Esophagus muscularis mucosa (tissue), 4 donors: ENCODE measurements at places on chromosomes 3 and 15. TPM values are rescaled to one million over a fixed set of nuclear protein-coding genes. Genes with fewer than 3 reads are reported as not detected.

PCOLCE2 gene
- 53.6 TPM for total RNA-seq

RYR3 gene
- total RNA-seq, result 4.1 TPM

CHRM5 gene
- total RNA-seq, result not detected

TF gene
- under 0.01 TPM for total RNA-seq

- no peaks in the 10 kb centered on the region for H3K4me1 ChIP-seq
- no peaks in the 10 kb centered on the region for H3K27me3 ChIP-seq
Measured at GRCh38 chr15:27323801-27324200, 352.8 kb downstream of the GABRG3 start.

- no peak overlapping the region for H3K4me3 ChIP-seq
- DNase-seq, result no peak
- no peaks in the 10 kb centered on the region for H3K4me1 ChIP-seq
- H3K36me3 ChIP-seq, result no peaks in the 10 kb centered on the region
- H3K27ac ChIP-seq, result no peak overlapping the region
- no peaks in the 10 kb centered on the region for H3K27me3 ChIP-seq
Measured at GRCh38 chr3:131716007-131716406, 213.2 kb upstream of the MRPL3 start.

DNA sequence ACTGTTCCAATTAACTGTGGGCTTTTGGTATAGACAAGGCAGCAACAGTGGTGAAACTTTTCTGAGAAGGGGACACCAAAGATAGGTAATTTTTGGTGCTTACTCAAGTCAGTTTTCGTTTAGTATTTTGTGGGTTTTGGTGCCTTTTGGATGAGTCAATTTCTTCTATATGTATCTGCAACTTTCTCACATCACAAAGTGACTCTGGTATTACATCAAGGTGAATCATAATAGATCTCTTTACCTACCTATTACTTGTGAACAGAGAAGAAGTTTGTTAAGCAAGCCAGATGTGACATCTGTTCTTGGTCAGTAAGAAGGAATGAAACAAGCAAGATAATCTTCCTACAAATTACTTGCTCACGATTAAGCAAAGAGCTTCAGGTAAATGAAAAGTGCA is 732.4 kb upstream of the DPPA4 start:
- no peaks in the 10 kb centered on the region for H3K27me3 ChIP-seq
- H3K36me3 ChIP-seq, result no peaks in the 10 kb centered on the region
- H3K4me3 ChIP-seq, result no peak overlapping the region
- H3K4me1 ChIP-seq, result no peaks in the 10 kb centered on the region

DNA sequence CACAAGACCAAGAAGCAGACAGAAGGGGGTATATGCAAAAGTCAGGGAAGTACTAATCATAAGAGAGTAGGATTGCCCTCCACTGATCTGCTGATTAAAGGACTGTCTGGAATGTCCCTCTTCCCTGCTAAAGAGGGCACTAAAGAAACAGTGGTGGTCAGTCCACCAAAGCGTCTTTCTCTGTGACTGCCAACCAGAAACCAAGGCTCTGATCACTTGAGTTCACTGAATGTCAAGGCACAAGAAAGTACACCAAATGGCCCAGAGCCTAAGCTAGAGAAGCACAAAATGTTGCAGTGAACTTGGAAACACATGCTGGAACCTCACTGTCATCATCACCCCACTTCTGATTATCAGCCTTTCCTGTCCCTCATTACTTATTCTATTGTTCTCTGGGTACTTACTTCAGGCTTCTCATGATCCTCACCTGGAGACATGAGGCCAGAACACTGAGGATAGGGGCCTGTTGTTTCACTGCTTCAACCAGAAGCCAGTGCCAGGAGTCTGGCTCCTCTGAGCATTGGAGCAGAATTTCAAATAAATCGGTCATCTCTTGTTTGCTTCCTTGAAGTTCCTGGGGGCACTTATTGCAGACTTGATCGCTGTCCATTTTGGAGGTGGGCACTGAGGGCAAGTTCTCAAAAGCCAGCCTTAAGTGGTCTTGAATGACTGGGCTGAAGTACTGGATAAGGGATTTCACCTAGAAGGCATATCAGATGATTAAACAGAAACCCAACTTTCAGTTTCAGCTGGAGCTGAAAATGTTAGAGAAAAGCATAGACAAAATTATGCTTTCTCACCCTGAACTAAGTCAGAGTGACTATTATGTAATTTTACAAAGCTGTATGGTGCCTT is 58.9 kb downstream of the EIF3J start:
- no peak for DNase-seq
- no peaks in the 10 kb centered on the region for H3K27me3 ChIP-seq
- no peak overlapping the region for H3K27ac ChIP-seq
- no peak overlapping the region for H3K4me3 ChIP-seq
- peaks cover 93% of the 10 kb centered on the region for H3K36me3 ChIP-seq

GRCh38 chr3:140250945-140251344 is 316.0 kb downstream of the CLSTN2 start:
- no peak overlapping the region for H3K27ac ChIP-seq
- peak; percentile 57 for DNase-seq
- H3K27me3 ChIP-seq, result no peaks in the 10 kb centered on the region
- H3K4me3 ChIP-seq, result no peak overlapping the region
- H3K4me1 ChIP-seq, result no peaks in the 10 kb centered on the region

DNA sequence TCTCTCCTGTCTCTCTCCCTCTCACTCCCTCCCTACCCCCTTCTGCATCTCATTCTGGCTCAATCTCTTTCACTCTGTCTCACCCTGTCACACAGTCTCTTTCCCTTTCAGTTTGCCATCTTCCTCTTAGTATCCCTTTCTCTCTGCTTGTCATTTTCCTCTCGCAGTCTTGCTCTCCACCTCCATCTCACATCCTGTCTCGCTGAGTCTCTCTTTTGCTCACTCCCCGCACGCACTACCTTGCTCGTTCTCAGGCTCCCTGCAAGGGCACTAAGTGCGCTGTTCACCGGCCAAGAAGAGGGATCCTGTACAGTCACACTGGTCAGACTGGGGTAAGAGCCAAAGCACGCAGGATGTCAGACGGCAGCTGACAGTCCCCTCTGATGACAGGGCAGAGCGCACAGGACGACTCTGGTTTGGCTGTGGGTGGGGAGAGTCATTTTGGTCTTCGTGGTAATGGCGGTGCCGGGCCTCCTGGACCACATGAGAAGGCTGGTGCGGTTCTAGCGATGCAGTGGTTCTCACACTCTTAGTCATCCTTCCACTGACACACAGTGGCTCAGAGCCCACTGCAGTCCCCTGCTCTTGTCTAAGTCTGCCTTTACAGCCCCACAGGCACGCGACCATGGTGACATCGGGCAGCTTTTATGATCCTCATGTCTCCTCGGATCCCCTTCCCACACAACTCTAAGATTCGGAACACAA is 356.8 kb downstream of the FOXP1 start:
- peak overlapping the region; percentile 80 for H3K27ac ChIP-seq
- peaks cover 75% of the 10 kb centered on the region for H3K4me1 ChIP-seq
- peak overlapping the region; percentile 24 for H3K4me3 ChIP-seq
- DNase-seq, result no peak
- no peaks in the 10 kb centered on the region for H3K36me3 ChIP-seq
- no peaks in the 10 kb centered on the region for H3K27me3 ChIP-seq

DNA sequence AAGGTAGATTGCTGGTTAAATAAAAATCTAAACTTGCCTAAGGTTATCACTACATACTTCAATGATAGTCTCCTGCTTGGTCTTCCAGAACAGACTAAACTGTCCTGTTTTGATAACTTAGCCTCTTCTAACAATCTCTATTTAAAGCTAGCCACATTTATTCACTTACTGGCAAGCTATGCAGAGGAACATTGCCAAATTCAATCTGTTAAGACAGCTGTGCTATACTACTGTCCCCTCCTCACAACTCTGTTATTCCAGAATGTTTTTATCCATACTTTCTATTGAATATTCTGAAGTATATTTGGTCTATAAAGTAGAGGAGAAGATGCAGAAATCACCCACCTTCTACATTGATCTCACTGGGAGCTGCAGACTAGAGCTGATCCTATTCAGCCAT is 594.0 kb upstream of the CCDC54 start:
- H3K27ac ChIP-seq, result no peak overlapping the region
- H3K27me3 ChIP-seq, result no peaks in the 10 kb centered on the region
- no peak overlapping the region for H3K4me3 ChIP-seq
- no peak for DNase-seq
- H3K36me3 ChIP-seq, result no peaks in the 10 kb centered on the region

DNA sequence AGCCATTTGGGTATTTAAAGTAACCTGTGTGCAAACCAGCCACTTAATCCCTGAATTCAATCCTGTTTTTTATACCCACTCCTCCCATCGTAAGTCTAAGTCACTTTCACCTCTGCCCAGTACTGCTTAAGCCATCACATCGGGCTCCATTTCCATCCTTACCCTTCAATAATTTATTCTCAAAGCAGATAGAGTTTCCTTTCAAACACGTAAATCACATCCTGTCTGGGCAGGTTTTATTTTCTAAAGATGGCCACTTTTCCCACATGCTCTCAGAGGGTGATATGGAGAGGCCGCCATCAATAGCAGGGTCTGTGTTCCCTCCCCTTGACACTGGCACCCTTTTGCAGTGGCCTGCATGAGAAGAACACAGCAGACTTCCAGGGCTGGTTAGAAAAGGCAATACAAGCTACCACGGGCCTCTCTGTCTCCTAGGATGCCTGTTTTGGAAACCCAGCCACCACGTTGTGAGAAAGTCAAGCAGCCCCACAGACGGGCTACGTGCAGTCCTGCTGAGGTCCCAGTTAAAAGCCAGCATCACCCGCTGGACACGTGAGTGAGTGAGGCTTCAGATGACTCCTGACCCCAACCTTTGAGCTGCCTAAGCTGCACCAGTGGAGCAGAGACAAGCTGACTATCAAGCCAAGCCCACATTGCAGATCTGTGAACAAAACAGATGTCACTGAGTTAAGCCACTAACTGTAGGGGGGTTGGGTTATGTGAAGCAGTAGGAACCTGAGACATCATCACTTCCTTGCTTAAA is 241.8 kb upstream of the SLCO3A1 start:
- H3K27me3 ChIP-seq, result no peaks in the 10 kb centered on the region
- no peak overlapping the region for H3K4me3 ChIP-seq
- H3K36me3 ChIP-seq, result no peaks in the 10 kb centered on the region
- peak; percentile 37 for DNase-seq

DNA sequence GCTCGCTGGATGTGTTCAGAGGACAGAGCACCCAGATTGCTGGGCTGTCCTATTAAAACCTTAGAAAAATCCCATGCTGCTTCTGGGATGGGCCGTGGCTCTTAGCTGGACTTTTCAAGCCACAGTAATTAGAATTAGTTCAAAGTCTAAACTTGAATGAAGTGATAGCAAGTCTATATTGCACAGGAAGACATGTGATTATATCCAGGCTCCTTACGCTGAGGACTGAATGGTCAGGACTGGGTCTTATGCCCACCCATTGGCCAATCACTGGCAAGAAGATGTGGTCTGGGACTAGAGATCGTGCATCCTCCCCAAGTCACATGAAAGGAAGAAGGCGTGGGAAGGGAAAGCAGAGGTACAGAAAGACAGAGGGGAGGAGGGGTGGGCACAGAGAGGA is 227.6 kb downstream of the FAM43A start:
- H3K36me3 ChIP-seq, result no peaks in the 10 kb centered on the region
- no peak for DNase-seq

GRCh38 chr15:80730926-80731325 is 35.8 kb downstream of the ABHD17C start:
- H3K36me3 ChIP-seq, result no peaks in the 10 kb centered on the region
- H3K27me3 ChIP-seq, result no peaks in the 10 kb centered on the region
- no peak for DNase-seq
- H3K4me3 ChIP-seq, result no peak overlapping the region
- peak overlapping the region; percentile 64 for H3K27ac ChIP-seq

- peaks cover 47% of the 10 kb centered on the region for H3K36me3 ChIP-seq
- no peak for DNase-seq
- H3K27me3 ChIP-seq, result no peaks in the 10 kb centered on the region
- peaks cover 60% of the 10 kb centered on the region for H3K4me1 ChIP-seq
- H3K4me3 ChIP-seq, result peak overlapping the region; percentile 81
- peak overlapping the region; percentile 93 for H3K27ac ChIP-seq
Measured at GRCh38 chr3:49173116-49173791, 1.9 kb downstream of the KLHDC8B start.

DNA sequence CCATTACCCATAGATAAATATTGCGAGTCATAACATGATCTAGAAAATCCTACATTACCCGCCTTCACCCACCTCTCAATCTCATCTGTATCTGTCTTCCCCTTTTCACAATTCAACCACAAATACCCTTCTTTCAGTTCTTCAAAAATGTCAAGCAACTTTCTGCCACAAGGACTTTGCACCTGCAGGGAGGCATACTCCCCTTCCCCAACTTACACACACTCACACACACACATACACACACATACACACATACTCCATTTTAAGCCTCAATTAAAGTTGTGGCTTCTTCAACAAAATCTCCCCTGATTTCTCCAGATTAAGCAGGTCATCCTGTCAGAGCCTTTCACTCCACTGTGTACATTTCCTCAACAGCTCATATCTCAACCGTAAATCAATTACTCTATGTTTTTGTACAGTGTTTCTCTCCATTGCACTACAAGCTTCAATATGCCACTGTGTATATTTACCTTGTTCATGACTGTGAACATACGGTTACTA is 33.1 kb upstream of the CCDC50 start:
- DNase-seq, result no peak
- no peak overlapping the region for H3K4me3 ChIP-seq
- no peaks in the 10 kb centered on the region for H3K4me1 ChIP-seq
- no peak overlapping the region for H3K27ac ChIP-seq

- DNase-seq, result no peak
- H3K4me1 ChIP-seq, result peaks cover 25% of the 10 kb centered on the region
- H3K27ac ChIP-seq, result peak overlapping the region; percentile 12
- H3K36me3 ChIP-seq, result no peaks in the 10 kb centered on the region
- H3K27me3 ChIP-seq, result no peaks in the 10 kb centered on the region
Measured at GRCh38 chr3:30161375-30161774, 445.0 kb upstream of the TGFBR2 start.

DNA sequence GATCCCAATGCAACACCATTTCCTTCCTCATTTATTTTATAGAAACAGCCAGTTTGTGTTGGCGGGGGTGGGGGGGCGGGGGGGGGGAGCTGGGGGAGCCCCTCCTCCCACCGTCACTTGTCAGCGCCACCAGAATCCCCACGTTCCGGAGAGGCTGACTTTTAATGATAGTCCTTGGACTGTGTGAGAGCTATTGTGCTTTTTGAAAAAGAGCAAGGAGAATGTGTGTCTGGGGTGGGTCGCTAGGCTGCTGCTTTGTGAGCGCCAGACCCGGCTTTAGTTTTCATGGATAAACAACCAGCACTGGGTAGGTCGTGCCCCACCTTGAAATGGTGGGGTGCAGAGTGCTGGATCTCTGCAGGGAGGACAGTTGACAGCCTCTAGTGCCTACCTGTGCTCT is 135.0 kb upstream of the ONECUT1 start:
- no peaks in the 10 kb centered on the region for H3K4me1 ChIP-seq
- H3K36me3 ChIP-seq, result no peaks in the 10 kb centered on the region
- H3K27ac ChIP-seq, result no peak overlapping the region
- DNase-seq, result no peak
- H3K27me3 ChIP-seq, result no peaks in the 10 kb centered on the region
- H3K4me3 ChIP-seq, result no peak overlapping the region
